NCI-H1092 (cell line): ENCODE measurements at places on chromosomes 5 and 9.

GRCh38 chr5:122400341-122400740, 88.3 kb downstream of the SNCAIP start:
- no peak for DNase-seq

GRCh38 chr5:55177078-55177477, 4.1 kb upstream of the CDC20B start:
- DNase-seq = no peak

- DNase-seq = no peak
Measured at GRCh38 chr5:83277953-83278352, 193.6 kb upstream of the VCAN start.

DNA sequence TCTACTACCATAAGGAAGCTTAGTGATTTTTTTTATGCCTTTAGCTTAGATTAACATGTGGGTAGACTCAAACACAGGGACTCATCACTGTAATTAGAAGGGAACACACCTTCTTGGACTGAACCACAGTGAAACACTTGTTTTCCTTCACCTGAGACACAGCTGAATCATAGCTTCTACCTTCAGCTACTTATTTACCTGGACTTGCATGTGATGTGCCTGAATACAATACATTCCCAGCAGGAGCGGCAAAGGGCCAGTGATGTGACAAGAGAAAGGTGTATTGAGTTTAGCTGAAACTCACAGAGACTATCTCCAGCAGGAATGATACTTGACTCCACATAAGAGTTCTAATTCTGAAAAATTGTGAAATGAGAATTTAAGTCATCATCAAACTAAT, 37.8 kb downstream of the GRAMD2B start:
- DNase-seq = no peak

GRCh38 chr9:104911032-104911607, 16.8 kb downstream of the ABCA1 start:
- no peak for DNase-seq
